Islet precursor cell (in vitro differentiated cells): ENCODE measurements at places on chromosomes 3 and 15.
A peak's percentile ranks its signal among the peaks of the same experiment; 100 is the strongest.

DNA sequence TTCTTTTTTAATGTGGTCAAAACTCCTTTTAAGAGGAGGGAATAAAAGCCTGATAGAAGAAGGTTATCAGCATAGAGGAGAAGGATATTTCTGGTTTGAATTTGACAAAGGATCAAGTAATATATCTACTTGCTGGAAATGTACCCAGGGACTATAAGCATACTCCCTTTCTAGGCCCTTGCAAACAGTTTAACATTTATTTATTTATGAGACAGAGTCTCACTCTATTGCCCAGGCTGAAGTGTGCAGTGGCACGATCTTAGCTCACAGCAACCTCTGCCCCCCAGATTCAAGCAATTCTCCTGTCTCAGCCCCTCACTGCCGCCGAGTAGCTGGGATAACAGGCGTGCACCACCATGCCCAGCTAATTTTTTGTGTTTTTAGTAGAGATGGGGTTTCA lies 71.6 kb downstream of the SLMAP start:
- DNase-seq = no peak

DNA sequence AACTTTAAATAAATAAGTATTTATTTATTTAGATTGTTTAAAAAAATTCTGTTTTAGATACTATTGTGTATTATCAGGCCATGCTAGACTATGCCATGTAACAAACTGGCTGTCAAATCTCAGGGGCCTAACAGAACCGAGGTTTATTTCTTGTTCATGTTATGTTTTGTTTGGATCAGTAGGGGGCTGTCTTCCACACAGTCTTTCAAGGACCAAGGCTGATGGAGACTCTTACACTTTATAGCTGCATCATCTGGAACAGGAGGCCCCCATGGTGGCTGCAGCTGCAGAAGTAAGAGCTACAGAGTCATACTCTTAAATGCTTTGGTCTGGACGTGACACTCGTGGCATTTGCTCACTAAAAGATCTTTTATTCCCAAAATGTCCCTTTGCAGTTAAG lies 33.0 kb upstream of the ARL14 start:
- no peak for DNase-seq

DNA sequence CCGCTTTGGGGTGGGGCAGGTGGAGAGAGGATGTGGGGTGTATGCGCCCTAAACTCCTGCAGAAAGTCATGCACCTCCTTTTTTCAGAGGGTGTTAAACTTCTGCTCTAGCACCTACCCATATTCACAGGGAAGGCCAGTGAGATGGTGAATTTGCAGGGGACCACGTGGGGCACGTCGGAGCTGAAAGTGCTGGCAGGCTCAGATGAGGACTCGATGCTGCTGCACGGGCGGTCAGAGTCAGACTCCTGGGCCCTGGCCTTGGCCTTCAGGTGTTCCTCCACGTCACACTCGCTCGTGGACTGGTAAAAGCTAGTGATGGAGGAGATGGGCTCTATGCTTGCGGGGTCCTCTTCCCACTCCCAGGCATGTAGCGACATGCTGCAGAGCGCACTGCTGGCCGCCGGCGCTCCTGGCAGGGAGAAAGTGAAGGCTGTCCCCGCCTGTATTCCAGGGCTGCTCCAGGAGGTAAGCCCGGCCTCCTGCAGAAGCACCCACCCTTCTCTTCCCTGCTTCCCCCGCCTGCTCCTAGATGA lies 883 bp downstream of the CFAP92 start:
- DNase-seq = no peak

GRCh38 chr15:55619783-55620182 lies 31.6 kb upstream of the PYGO1 start:
- DNase-seq = no peak

DNA sequence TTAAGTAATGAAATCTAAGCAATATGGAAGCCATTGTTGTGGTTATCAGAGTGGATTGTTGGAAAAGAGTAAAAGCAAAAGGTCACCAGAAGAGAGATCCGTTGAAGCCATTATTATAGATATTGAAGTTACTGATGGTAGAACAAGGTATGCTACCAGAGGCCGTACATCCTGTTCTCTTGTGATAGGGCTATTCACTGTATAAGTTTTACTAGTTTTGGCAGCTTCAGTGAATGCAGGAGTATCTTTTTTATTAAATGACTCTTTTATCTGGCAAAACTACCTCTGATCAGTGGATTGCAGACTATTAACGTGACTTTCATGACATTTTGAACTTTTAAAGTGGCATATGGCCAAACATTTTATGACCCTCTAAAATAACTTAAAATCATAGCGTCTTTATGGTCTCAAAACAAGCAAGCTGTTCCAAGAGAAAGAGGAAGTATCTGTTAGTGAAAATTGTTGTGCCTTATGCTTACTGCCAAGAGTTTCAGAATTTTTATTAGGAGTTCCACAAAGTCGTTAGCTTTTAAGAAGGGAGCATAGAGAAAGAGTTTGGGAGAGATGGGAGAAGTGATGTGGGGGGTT lies 102.9 kb downstream of the LRRC49 start:
- DNase-seq = no peak

DNA sequence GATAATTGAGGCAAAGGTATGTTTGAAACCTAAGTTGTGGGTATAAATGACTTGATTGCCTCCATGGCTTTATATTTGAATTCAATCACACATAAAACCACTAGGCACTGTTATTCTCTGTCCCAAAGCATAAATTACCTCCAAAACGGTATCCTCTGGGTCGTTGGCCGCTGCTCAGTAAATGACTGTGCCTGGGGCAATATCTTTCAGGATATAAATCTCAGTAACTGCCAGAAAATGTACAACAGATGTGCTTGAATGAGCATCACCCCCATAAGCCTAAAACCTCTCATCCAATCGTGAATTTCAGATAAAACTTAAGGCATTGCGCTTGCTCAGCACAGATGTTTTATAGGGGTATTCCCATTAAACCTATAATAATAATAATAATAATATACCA lies 19.0 kb upstream of the C3orf49 start:
- DNase-seq = no peak

GRCh38 chr3:55169608-55170072 lies 241.8 kb upstream of the LRTM1 start:
- no peak for DNase-seq

DNA sequence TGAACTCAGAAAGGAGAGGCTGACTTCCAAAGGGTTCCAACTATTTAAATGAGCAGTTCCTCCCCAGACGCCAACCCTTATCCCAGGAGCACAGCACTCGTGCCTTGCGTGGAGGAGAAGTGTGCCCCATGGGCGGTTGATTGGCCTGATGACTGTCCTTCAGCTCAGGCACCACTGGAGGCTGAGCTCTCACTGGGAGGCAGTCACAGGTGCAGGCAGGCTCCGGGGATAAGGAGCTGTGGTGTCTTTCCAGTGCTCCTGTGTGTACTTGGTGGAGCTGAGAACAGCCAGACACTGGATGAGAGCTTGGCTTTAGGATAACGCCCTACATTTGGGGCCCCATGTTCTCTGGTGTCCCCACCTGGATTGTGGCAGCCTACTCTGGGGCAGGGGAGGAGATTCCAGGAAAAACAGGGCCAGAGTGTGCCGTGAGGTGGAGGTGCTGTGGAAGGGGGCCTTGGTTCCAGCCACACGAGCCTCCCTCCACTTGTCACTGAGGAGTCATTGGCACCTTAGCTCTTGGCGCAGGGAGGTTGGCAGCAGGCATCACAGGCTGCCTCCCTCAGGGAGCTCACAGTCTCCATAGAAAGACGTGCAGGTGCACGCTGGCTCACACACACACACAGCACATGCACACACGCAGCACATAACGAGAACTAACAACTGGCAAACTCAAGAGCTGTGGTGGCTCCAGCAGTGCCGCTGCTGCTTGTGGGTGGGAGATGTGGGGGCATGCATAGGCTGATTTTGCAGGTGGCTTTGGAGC lies 22.7 kb upstream of the EPHB3 start:
- DNase-seq = no peak

DNA sequence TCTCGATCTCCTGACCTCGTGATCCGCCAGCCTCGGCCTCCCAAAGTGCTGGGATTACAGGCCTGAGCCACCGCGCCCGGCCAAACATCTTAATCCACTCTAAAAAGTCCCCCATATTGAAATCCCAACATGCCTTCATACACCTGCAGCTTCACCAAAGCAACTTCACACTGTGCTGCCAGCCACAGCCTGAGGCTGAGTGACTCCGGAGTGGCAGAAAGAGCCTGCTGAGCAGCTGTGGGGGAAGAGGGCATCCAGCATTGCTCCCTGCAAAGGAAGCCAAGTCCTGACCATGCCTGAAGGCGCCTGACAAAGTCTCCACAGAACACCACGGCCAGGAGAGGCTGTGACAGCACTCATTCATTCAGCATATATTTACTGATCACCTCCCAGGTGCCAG lies 21.6 kb upstream of the VGLL4 start:
- DNase-seq = no peak

- DNase-seq = no peak
Observed at GRCh38 chr3:161230621-161231171, 9.6 kb downstream of the NMD3 start.

DNA sequence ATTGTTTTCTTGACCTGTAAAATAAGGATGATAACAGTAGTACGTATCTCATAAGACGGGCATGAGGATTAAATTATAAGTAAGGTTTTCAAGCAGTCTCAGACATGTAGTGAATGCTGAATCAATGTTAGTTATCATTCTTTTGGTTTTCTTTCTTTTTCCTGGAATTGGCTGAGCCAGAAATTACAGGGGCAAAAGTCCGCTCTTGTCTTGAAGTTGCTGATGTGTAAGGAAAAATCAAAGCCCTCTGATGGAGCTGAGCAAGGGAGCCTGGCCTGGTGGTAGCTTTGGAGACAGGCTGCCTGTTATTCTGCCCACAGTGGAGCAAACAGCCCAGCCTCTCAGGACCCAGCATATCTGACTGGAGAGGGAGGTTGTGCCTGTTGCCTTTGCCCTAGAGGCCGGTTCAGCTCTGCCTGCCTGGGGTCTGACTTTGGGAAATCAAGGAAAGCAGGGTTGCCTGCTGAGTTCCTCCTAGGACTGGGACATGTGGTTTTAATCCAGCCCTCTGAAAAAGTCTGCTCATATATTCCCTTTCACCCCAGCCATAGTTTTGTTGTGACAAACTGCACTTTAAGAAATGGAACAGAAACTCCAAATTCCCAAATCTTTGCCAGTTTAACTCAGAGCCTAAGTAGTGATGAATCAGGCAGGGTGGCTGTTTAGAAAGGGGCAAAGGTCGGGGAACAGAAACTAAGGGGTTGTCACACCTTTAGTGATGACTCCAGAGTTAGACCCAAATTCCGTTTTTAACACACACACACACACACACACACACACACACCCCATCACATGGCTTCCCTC lies 40.1 kb downstream of the GASK1A start:
- peak; percentile 48 for DNase-seq

DNA sequence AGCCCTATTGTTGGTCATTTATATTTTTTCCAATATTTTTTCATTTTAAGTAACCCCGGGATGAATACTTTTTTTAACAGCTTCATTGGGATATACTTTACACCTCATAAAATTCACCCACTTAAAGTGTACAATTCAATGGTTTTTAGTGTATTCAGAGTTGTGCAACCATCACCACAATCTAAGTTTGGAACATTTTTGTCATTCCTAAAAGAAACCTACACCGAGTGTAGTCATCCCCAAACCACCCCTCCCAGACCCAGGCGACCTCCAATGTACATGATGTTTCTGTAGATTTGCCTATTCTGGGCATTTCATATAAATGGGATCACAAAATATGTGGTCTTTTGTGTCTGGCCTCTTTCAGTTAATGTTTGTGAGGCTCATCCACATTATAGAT lies 118.3 kb upstream of the FRMD4B start:
- no peak for DNase-seq

DNA sequence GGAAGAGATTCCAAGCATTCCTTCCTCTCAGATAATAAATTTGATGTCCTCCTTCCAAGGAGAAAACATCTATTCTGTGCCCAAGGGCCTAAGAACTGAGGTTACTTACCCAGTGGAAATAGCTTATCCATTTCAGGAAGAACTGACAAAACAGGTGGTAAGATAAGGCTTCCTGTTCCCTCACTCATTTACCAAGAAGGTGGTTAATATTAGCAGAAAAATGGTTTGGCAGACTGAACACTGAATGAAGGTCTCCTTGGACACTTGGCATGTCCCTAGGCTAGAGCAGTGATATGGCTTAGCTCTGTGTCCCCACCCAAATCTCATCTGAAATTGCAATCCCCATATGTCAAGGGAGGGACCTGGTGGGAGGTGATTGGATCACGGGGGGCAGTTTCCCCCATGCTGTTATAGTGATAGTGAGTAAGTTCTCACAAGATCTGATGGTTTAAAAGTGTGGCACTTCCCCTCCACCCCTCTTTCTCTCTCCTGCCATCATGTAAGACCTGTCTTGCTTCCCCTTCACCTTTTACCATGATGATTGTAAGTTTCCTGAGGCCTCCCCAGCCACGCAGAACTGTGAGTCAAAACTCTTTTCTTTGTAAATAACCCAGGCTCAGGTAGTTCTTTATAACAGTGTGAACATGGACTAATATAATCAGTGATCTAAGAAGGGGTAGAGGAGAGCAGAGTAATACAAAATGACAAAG lies 127.4 kb downstream of the ST8SIA2 start:
- DNase-seq = no peak

GRCh38 chr3:186235554-186235953 lies 126.5 kb downstream of the DGKG start:
- no peak for DNase-seq

GRCh38 chr3:14273901-14274611 lies 95.4 kb downstream of the LSM3 start:
- peak; percentile 88 for DNase-seq

GRCh38 chr3:25971736-25972135 lies 181.8 kb downstream of the OXSM start:
- DNase-seq = no peak

DNA sequence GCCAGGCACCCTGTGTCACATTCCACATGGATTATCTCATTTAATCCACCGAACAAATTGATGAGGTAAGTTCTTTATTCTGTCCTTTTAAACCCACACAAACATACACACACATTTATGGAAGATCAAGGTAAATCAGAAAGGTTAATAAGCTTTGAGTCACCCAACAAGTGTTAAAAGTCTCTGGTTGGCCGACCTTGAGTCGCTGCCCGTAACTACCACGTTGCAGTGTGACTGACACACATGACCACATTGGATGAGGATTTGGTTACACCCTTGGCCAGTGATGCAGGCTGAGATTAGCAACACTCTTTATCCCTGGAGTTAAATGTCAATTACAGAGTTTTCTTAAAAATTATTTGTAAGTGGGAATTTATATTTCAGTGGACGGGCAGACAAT lies 19.2 kb downstream of the FOXP1 start:
- no peak for DNase-seq

DNA sequence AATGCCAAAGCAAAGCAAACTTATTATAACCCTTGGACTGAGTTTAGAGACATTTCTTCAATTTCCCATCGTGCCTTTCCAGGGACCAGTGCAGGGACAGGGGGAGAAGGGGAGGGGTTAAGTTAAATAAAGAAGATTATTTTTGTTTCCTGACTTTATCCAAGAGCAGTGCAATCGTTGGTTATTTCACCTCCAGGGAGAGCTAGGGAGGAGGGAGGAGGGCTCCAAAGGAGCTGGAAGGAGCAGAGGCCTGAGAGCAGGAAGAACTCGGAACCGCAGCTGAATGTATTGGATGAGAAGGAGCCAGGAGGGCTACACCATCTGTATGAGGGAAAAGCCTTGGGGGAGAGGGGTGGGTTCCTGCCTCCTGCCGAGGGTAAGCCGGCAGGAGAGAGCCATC lies 20.7 kb downstream of the HAPLN3 start:
- DNase-seq = no peak
